Activated naive CD4-positive, alpha-beta T cell treated with Interleukin-2 at 50 U/mL for 16 hours (primary cell): ENCODE measurements at places on chromosomes 11 and 22.
A peak's percentile ranks its signal among the peaks of the same experiment; 100 is the strongest.

DNA sequence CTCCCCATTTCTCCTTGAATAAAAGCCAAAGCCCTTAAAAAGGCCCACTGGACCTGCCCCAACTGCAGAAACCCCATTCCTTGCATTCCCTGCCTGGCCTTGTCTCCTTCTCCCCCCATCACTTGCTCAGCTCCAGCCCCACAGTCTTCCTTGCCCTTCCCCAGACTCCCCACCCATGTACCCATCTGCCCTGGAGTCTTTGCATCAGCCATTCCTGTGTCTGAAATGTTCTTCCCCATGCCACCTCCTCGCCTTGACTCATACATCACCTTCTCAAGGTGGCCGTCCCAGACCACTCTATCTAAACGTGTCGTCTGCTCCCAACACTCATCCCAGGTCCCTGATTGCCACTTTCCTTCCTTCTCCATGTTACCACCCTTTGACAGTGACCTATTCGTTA, 77.4 kb upstream of the SHANK2 start:
- no peak for DNase-seq

- no peak for DNase-seq
Measured at GRCh38 chr11:74147199-74147929, 23.4 kb downstream of the C2CD3 start.

GRCh38 chr22:25747245-25747944, 5.4 kb downstream of the MYO18B start:
- DNase-seq = no peak

DNA sequence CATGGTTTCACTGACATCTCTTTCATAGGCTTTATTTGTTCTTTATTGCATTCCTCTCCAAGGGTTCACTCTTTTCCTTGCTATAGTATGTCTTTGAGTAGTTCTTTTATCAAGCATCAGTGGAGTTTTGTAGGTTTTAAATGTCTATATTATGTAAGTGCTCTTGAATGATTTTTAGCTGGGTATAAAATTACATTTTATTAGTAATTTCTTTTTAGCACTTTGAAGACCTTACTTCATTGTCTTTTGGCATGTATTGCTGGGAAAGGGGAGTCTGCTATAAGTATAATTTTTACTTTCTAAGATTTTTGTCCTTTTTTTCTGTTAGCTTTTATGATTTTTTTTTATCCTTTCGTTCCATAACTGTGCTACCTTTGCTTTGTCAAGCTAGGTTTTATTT, 25.5 kb upstream of the CAT start:
- no peak for DNase-seq

DNA sequence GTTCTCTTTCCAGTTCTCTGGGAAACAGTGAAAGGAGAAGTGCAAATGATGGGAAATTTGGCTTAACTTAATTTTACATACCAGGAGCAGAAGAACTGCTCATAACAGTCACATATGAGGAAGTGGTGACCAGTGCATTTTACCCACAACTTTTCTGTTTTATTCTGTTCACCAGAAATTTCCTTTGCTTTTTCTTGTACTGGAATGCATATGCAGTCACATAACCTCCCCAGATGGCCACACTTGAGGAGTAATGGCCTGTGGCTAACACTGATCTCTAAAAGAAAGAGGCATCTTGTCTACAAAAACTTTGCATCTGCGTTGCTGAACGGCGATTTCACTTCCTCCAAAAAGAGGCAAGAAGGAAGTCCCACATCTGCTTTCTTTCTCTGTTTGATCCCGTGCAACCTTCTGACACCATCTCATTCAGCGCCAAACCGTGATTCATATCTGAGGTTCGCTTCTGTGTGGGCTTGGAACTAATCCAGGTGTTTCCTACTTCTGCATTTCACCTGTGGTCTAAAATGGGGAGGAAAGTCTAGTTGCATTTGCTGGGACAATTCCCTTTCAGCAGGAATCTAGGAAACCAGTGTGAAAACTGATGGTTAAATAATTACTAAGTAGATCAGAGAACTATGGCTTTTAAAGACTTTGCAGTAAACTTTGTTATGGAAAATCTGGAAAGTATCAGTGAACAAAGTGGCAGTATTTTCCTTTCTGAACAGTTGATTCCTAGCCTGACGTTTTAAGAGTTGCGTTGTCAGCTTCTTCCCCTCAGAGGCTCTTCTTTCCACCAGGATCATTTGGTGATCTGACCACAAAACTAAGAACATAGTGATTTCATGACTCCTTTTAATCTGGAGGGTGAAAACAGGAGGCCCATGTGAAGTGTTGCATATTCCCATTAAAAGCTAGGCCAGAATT, 4.2 kb upstream of the MPEG1 start:
- no peak for DNase-seq

DNA sequence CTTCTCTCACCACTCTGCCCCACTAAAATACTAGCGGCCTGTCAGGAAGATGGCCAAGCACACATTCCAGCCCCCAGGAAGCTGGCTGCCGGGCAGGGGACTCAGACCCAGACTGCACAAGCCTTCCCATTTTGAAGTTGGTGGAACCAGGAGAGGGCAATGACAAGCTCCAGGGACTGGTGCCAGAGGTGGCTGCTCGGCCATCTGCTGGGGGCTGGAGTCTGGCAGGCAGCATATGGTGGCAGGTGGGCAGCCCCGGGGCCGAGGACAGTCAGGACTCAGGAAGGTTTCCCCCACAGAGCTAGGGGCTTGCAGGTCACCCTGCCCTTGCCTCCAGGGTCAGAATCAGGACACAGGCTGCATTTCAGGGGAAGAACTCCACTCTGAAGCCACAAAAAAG, 22.6 kb downstream of the KCNJ5 start:
- no peak for DNase-seq

DNA sequence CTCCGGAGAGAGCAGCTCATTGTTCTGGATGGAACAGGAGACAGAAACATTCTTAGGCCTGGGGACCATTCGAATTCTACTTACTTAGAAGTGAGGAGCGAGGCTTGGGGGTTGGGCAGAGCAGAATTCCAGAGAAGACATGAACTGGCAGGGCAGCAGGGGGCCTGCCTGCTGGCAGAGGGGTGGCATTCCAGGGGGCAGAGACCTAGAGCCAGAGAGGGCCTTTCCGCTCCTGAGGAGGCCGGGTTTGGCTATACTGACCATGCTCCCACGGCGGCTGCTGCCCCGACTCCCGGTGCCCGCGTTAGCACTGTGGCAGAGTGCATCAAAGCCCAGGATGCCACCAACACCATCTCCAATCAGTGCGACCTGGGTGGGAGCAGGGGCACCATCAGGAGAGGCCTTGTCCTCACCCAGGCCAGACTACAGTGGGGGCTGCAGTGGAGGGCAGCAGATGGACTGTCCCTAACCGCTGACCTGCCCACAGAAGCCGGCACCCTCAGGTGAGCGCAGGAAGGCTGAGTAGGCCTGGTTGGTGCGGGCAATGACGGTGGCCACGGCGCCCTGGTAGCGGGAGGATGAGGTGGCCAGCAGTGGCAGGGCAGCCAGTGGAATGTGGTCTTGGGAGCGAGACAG, 7.4 kb downstream of the PITPNM1 start:
- no peak for DNase-seq

GRCh38 chr11:4496557-4497248, 14.3 kb downstream of the OR52K1 start:
- no peak for DNase-seq

DNA sequence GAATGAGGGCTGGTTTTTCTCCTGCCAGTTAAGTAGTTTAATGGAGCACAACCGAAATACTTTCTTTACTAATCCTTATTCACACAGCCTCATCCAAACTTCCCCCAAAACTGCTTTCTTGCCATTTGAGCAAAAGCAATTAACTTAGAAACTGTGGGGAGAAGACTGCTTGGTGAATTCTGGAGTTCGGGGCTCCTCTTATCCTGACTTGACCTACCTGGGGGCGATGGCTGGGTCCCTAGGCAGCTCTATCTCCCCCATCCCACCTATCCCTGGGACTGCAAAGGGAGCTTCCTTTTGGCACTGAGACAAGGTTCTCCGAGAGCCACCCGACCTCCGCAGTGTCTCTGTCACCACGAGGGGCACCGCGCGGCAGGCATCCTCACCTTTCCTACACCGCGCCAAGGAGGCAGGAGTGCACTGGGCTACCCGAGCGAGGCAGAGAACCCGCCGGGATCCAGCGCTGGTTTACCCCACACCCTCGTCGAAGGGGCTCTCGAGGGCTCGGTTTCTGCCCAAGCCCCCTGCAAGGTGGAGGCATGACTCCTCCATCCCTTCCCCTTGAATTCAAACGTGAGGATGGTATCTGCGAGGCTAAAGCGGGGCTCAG, 759 bp downstream of the DESI1 start:
- DNase-seq = peak; percentile 57

GRCh38 chr11:6799402-6799801, at the start of gene OR6A2:
Gene OR6A2, minus strand, starts transcription at chr11:6799689. Its CDS starts 3,981 bp downstream, at chr11:6795708.
- no peak for DNase-seq

- DNase-seq = no peak
Measured at GRCh38 chr11:87440076-87440770, 402.5 kb downstream of the TMEM135 start.

DNA sequence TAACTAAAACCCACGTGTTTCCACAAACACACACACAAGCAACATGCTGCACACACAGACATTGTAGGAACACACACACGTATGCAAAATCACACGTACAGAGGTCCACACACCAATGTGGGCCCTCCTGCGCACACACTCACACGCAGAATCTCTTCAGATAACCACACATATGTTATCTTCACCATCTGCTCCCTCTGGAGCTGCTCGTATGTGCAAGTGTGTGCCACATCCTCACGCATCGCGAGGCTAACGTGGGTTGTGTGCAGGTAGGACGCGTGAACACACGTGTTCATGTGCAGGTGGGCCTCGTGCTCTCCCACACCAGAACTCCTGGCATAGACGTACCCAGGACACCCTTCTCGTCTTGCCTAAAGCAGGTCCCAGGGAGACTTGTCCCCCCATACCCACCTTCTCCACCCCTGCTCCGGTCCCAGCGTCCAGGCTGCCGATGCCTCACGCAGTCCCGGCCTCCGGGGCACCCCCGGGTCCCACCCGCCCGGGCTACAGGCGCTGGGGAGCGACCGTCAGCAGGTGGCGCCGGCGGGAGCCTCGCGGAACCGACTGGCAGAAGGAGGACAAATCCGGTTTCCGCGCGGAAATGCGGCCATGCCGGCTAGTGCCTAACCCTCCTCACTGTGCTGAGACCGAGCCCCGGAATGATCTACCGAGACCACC, 10.3 kb upstream of the IGSF9B start:
- peak; percentile 72 for DNase-seq

DNA sequence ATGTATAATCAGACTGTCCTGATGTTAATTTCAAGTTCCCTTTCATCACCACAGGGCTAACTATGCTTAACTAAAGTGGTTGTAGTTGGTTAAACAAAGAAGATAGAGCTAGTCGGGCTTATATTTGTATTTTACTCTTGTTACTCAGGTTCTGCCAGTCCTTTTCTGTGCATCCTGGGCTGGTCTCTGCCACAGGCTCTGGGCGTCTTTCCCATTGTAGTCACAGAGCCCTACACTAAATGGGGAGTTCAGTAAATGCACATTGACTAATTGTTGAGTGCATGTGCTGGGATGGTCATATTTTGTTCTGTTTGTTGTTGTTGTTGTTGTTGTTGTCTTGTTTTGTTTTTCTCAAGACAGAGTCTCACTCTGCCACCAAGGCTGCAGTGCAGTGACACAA, 125.4 kb upstream of the PGR start:
- no peak for DNase-seq

- no peak for DNase-seq
Measured at GRCh38 chr22:47209547-47210023, 447.1 kb downstream of the TBC1D22A start.

DNA sequence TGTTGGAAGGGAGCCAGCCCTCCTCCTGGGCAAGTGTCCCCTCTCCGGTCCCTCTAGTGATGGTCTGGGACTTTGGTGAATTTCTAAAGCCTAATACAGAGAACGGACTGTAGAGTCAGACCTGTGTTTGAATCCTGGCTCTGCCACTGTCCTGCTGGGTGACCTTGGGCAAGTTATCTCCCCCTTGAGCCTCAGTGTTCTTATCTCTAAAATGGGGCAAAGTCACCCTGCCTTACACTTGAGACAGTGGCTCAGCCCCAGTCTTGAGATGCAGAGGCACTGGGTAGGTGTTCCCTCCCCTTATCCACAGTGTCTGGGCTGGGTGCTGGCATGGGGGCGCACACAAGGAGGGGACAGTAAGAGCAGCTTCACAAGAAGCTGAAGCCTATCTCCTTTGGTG, 20.9 kb downstream of the DGAT2 start:
- no peak for DNase-seq

DNA sequence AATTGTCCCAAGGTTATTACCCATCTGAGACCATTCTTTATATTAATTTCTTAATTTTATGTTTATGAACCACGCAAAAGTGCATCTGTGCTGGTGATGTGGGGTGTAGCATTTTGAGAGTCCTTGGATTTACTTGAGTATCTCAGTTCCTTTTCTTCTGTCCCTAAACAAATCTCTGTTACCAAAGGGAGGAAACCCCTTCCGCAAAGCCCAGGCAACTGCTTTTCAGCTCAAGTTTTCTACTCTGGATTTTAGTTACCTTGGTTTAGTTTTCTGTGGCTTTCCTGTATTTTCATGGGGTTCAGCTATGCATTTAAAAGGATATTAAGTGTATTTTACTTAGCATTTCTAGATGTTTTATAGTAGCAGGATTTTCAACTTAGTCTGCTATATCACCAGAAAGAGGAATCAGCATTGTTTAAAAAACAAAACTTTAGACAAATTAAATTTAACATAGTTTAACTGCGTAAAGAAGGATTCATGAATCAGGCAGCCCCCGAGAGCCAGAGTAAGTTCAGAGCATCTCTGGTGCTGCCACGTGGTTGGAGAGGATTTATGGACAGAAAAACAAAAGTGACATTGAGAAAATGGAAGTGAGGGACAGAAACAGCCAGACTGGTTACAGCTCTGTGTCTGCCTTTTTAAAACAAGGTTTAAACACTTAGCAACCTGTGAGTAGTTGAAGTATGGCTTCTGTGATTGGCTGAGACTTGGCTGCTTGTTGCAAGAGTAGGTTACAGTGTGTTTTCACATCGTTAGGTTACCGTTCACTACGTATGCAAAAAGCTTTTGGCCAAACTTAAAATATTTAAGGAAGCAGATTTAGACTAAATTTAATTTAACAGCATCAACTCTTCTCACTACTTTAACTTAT, 9.6 kb downstream of the ADM start:
- no peak for DNase-seq

DNA sequence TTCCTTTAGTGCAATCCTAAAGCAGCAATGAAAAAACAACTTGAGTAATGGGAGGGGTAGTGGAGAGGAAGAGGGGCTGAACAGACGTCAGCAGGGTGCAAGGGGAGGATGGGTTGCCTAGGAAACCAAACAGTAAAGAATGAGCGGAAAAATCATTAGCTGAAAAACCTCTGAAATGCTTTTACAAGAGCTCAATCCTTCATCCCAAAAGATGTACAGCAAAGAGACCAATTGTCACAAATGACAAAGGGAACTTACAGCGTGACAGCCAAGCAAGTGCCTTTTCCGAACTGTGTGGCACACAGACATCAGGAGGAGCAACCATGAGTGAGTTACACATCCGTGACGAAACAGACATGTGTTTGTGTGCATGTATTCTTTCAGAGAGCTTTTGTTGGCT, 104.6 kb downstream of the SIK3 start:
- DNase-seq = no peak

DNA sequence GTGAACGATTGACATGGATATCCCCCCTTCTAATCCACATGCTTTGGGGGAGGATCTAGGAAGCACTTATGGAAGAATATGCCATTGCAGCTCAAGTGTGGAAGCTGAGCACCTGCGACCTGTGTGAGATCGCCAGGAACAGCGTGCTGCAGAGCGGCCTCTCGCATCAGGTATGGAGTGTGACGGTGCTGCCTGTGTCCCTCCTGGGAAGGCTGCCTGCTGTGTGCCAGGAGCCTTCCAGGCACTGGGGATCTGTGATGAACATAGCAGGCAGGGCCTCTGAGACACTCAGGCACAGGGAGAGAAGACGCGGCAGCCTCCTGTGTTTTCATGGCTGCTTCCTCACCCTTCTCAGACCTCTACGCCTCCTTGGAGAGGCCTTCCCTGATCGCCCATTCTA, 36.5 kb downstream of the RNF141 start:
- no peak for DNase-seq
